ENCODE measurements at places on chromosomes 6 and 20.

DNA sequence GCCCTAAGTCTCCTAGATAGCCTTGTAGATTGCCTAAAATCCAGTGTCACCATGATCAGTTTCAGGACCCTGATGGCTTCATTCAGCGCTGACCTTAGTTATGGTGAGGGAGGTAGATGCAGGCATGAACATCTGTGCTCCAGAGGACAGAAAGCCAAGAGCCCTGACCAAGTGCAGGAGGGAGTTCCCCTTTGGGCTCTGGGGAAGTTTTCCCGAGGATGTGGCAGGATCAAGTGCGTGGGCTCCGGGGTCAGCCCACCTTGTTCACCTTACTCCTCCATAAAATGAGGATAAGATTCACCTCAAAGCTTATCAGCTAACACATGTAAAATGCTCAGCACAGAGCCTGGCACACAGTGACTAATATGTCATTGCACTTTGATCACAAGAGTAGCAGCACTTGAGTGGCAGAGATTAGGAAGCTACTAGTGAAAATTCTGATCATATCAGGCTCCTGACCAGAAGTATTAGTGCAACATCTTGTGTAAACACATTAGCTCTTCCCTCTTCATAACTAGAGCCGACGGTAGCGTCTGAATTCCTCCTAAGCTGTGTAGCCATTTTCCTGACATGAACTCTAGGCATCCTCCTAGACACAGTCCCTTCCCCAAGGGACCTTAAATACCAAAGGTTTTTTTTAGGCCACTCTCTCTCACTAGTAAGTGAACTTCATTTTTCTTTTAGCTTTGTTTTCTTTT lies 125.2 kb downstream of the SULF2 start:
- no peaks in the 10 kb centered on the region for H3K27me3 ChIP-seq
- peaks cover 34% of the 10 kb centered on the region for H3K36me3 ChIP-seq
- peaks cover 8% of the 10 kb centered on the region for H3K4me1 ChIP-seq
- H3K4me3 ChIP-seq, result no peak overlapping the region
- H3K27ac ChIP-seq, result no peak overlapping the region

DNA sequence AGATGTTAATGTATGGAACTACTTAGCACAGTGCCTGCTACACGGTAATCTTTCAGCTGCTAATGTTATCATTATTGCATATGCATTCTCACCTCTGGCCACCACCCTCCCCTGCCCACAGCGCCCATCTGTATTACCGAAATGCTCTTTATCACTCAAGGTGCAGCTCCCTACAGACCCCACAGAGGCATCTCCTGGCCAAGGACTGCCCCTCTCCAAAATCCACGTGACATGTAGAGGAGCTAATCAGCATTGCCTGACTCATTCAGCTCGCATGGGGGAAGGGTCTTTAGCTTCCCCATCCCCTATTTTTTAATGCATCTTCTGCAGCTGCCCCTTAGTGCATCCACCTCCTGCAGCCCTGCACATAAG lies 41.8 kb downstream of the SLC22A23 start:
- H3K27ac ChIP-seq, result no peak overlapping the region
- DNase-seq, result no peak

DNA sequence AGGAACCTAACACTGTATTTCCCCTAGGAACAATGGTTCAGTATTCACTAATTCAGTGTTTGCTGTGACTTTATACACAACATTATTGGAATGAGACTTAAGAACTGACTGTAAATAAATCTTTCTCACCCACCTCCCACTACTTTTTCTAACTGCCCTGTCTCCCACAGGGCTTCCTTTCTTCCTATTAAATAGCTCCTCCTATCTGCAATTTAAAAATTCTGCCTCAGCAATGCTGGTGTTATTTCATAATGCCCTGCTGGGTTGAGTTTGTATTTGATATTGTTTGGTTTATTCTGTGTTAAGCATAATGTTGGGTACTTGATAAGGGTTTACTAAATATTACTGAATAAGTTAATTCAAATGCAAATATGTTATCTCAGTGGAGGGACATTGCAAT lies 573.1 kb upstream of the RNF217 start:
- DNase-seq, result no peak
- H3K36me3 ChIP-seq, result no peaks in the 10 kb centered on the region
- H3K27ac ChIP-seq, result no peak overlapping the region
- H3K4me1 ChIP-seq, result no peaks in the 10 kb centered on the region

DNA sequence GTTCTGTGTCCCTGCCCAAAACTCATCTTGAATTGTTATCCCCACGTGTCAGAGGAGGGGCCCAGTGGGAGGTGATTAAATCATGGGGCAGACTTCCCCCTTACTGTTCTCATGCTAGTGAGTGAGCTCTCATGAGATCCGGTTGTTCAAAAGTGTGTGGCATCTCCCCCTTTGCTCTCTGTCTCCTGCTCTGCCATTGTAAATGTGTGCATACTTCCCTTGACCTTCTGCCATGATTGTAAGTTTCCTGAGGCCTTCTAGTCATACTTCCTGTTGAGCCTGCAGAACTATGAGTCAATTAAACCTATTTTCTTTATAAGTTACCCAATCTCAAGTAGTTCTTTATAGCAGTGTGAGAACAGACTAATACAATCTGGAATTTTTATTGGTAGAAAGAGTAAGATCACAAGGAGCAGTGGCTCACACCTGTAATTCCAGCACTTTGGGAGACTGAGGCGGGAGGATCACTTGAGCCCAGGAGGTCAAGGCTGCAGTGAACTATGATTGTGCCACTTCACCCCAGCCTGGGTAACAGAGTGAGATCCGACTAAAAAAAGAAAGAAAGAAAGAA lies 47.1 kb upstream of the SLC22A16 start:
- H3K4me1 ChIP-seq, result no peaks in the 10 kb centered on the region
- DNase-seq, result no peak
- no peak overlapping the region for H3K4me3 ChIP-seq
- H3K27me3 ChIP-seq, result no peaks in the 10 kb centered on the region
- no peaks in the 10 kb centered on the region for H3K36me3 ChIP-seq

- no peak overlapping the region for H3K27ac ChIP-seq
- no peaks in the 10 kb centered on the region for H3K27me3 ChIP-seq
- no peak for DNase-seq
- H3K4me1 ChIP-seq, result peaks cover 13% of the 10 kb centered on the region
- H3K4me3 ChIP-seq, result no peak overlapping the region
- peaks cover 9% of the 10 kb centered on the region for H3K36me3 ChIP-seq
These were observed 14.4 kb downstream of the PFDN4 start for GRCh38 chr20:54221996-54222890.

- H3K27ac ChIP-seq, result no peak overlapping the region
- no peaks in the 10 kb centered on the region for H3K27me3 ChIP-seq
- H3K4me1 ChIP-seq, result no peaks in the 10 kb centered on the region
- DNase-seq, result no peak
- no peaks in the 10 kb centered on the region for H3K36me3 ChIP-seq
- no peak overlapping the region for H3K4me3 ChIP-seq
These were observed 429.6 kb upstream of the JARID2 start for GRCh38 chr6:14816116-14816859.

- no peak for DNase-seq
- no peaks in the 10 kb centered on the region for H3K27me3 ChIP-seq
- no peaks in the 10 kb centered on the region for H3K36me3 ChIP-seq
- H3K27ac ChIP-seq, result no peak overlapping the region
These were observed 94.3 kb downstream of the CEBPB start for GRCh38 chr20:50284811-50285375.

DNA sequence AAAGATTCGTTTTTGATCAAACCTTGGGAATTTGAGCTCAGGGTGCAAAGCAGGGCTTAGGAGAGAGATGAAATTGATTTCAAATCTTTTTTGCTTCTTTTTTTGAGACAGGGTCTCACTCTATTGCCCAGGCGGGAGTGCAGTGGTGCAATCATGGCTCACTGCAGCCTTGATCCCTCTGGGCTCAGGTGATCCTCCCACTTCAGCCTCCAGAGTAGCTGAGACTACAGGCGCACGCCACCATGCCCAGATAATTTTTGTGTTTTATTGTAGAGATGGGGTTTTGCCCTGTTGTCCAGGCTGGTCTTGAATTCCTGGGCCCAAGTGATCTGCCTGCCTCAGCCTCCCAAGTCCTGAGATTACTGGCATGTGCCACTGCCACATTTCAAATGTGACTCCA lies 58.7 kb downstream of the DOK5 start:
- no peaks in the 10 kb centered on the region for H3K27me3 ChIP-seq
- no peak overlapping the region for H3K27ac ChIP-seq
- no peak for DNase-seq
- H3K4me3 ChIP-seq, result no peak overlapping the region
- no peaks in the 10 kb centered on the region for H3K4me1 ChIP-seq

DNA sequence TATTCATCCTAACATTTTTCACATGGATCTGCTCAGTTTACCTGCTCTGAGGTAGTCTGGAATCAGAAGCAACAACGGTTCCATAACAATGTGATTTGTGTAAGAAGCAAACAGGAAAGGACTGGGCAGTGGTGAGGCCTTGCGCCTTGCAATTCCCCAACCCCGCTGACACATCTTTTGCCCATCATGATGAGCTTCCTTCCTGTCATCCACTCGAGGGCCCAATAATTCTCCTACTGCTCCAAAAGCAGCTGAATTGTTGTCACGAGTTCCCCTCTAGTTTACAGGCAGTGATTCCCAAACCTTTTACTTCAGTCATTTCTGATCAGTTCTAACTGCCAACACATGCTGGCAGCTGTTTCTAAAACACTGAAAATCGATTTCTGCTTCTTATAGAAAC lies 22.9 kb downstream of the STX7 start:
- DNase-seq, result no peak
- H3K27me3 ChIP-seq, result no peaks in the 10 kb centered on the region
- H3K36me3 ChIP-seq, result no peaks in the 10 kb centered on the region
- H3K27ac ChIP-seq, result no peak overlapping the region
- H3K4me3 ChIP-seq, result no peak overlapping the region

DNA sequence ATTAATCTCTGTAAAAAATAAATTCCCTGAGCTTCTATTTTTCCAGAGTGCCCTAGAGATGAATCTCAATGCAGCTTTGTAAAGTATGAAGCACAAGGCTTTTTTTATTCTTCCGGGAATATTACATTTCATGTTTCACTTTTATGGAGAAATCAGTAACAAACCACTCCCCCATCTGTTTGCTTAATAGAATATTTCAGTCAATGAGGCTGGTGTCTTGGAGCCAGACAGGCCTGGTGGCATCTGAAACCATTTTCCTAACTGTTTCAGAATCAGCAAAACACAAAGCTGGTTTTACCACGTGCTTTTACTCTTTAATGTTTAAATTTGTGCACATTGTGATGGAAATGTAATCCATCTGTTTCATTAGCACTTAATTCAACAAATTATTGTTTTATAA lies 400.8 kb upstream of the HSF2 start:
- no peak for DNase-seq
- H3K27me3 ChIP-seq, result no peaks in the 10 kb centered on the region
- no peak overlapping the region for H3K4me3 ChIP-seq
- H3K36me3 ChIP-seq, result no peaks in the 10 kb centered on the region

GRCh38 chr6:17971128-17972073 lies 16.0 kb downstream of the KIF13A start:
- H3K36me3 ChIP-seq, result no peaks in the 10 kb centered on the region
- DNase-seq, result no peak
- no peak overlapping the region for H3K4me3 ChIP-seq
- H3K27ac ChIP-seq, result no peak overlapping the region
- no peaks in the 10 kb centered on the region for H3K4me1 ChIP-seq
- H3K27me3 ChIP-seq, result no peaks in the 10 kb centered on the region

GRCh38 chr20:17688965-17689364 lies 6.9 kb upstream of the RRBP1 start:
- no peak overlapping the region for H3K27ac ChIP-seq
- no peak overlapping the region for H3K4me3 ChIP-seq
- DNase-seq, result no peak
- peaks cover 33% of the 10 kb centered on the region for H3K27me3 ChIP-seq

DNA sequence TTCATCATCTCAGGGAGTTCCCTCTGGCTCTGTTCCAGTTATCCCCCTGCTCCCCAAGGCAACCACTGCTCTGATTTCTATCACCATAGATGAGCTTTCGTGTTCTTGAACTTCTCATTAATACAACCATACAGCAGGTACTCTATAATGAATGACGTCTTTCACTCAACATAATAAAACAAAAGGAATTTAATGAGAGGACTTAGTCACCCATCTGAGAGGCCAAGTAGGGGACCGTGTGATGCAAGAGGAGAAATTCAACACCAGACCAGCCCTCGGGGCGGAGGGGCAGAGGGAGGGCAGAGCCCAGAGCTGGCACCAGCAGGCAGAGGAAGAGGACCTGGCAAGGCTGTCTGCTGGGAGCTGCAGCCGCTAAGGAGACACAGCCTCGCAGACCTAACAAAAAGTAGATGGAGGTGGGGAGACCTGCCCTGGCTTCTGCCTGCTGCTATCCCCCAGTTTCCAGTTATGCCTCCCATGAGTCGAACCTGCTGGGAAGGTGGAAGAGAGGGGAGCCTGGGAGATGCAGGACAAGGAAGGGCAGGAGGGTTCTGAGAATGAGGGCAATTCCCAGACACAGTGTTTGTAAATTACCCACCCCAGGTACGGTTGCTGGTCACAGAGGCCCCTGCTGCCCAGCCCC lies 13.8 kb downstream of the CCN5 start:
- no peak for DNase-seq
- H3K36me3 ChIP-seq, result no peaks in the 10 kb centered on the region
- H3K27me3 ChIP-seq, result no peaks in the 10 kb centered on the region
- H3K27ac ChIP-seq, result no peak overlapping the region

DNA sequence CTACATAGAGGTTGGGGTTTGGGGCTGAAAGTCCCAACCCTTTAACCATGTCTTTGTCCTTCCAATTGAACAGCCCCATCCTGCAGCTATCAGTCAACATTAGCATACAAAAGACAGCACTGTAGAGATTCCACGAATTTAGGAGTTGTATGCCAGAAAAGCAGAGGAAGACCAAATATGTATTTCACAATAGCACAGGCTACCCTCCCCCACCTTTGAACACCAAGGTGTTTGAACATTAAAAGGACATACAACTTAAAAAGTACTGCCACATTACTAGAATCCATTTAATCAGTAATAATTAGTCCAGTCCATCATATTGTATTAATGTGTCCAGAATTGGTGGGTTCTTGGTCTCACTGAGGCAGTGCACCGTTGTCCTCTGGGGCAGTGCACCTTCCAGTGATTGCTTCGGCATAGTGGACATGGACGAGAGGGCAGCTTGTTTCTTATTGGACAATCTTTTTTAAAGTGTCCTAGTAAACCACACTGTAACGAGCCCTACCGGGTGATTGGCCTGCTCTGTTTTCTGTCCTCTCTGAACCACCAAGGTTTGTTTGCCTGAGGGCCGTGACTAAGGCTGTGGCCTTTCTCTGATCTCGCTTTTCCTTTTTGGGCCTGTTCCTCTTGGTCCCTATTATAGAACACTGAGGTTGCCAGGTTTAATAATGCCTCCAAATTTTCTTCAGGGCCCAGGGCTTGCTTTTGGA lies 36.4 kb downstream of the GSTA4 start:
- no peak for DNase-seq
- H3K27me3 ChIP-seq, result no peaks in the 10 kb centered on the region
- no peak overlapping the region for H3K27ac ChIP-seq
- no peak overlapping the region for H3K4me3 ChIP-seq
- no peaks in the 10 kb centered on the region for H3K36me3 ChIP-seq

GRCh38 chr6:46690911-46691451 lies 3.3 kb downstream of the TDRD6 start:
- H3K36me3 ChIP-seq, result no peaks in the 10 kb centered on the region
- no peaks in the 10 kb centered on the region for H3K4me1 ChIP-seq
- DNase-seq, result no peak
- no peak overlapping the region for H3K27ac ChIP-seq
- H3K4me3 ChIP-seq, result no peak overlapping the region

- H3K4me1 ChIP-seq, result no peaks in the 10 kb centered on the region
- no peak overlapping the region for H3K4me3 ChIP-seq
- no peak overlapping the region for H3K27ac ChIP-seq
- DNase-seq, result no peak
- no peaks in the 10 kb centered on the region for H3K36me3 ChIP-seq
These were observed 1040.6 kb upstream of the CITED2 start for GRCh38 chr6:140414966-140415620.

- DNase-seq, result no peak
- no peaks in the 10 kb centered on the region for H3K4me1 ChIP-seq
- H3K36me3 ChIP-seq, result no peaks in the 10 kb centered on the region
- no peak overlapping the region for H3K27ac ChIP-seq
These were observed 14.9 kb upstream of the TTPAL start for GRCh38 chr20:44460795-44461141.

All from CD4-positive, alpha-beta T cell (primary cell).